ENCODE measurements at places on chromosomes 5 and 9.
A peak's percentile ranks its signal among the peaks of the same experiment; 100 is the strongest.

GRCh38 chr5:120655828-120656435, 191.8 kb downstream of the PRR16 start:
- peak; percentile 25 for DNase-seq

DNA sequence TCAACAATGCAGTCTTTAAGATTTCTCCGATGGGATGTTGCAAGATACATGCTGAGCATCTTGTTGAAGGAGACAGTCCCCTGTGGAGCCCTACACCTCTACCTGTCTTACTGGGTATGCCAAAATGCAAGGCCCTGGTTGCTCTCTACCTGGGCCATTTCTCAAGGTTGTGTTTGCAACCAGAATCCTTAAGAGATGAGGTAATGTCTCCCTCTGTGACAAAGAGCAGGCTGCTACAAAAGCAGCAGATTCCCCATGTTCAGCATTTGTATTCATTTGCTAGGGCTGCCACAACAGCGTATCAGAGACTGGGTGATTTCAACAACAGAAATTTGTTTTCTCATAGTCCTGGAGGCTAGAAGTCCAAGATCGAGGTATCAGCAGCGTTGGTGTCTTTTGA, 138.4 kb upstream of the RPS23 start:
- DNase-seq = no peak

DNA sequence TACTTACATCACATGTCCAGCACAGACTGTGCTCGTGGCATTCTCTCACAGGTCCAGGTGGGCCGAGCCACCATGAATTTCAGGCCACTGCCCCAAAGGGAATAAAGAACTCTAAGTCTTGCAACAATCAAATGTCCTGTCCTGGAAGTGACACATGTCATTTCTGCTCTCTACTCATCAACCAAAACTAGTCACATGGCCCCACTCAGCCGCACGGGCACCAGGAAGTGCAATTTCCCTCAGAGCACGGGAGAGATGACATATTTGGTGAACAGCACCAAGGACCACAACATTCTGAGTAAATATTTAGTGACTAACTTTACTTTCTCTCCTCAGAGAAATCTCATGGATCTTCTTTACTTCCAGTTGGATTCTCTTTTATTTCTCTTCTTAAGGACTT, 131.1 kb upstream of the TUT7 start:
- no peak for DNase-seq

GRCh38 chr5:39197556-39197955, 21.8 kb downstream of the FYB1 start:
- no peak for DNase-seq

- no peak for DNase-seq
Measured at GRCh38 chr5:139251695-139252288, 41.7 kb upstream of the MATR3 start.

GRCh38 chr9:113616621-113617496, 153.3 kb downstream of the RGS3 start:
- no peak for DNase-seq

DNA sequence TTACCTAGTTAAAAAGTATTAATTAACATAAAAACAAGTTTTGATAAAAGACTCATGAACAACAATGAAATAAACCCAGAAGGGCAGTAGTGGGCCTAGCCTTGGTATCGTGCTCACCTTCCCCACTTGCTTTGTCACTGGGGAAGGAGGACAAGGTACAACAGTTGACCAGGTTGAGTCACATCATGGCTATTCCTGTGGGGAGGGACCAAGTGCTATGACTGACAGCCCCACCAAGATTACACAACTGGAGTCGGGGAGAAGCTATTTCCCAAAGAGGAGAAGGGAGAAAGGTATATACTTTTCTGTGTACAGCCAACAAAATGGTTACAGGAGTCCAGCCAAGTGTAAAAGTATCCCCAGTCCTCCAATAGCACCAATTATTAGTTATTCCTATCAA, 251.3 kb upstream of the RFX3 start:
- no peak for DNase-seq

DNA sequence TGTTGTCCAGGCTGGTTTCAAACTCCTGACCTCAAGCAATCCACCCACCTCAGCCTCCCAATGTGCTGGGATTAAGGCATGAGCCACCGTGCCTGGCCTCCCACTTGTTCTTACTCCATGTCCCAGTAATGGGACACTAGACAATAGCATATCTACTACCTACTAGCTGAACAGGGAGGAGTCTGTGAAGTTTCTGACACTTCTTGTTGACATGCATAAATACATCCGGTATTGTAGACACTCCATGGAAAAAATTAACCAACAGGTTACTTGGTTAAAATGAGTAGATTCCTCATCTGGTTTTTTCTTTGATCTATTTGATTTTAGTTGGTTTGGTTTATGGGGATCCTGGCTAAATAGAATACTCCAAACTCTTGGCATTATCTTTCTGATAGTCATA, 88.3 kb downstream of the SFXN1 start:
- DNase-seq = no peak

- DNase-seq = no peak
Measured at GRCh38 chr9:98226957-98227356, 28.5 kb downstream of the TBC1D2 start.

- DNase-seq = no peak
Measured at GRCh38 chr5:105751908-105752307, 1918.8 kb downstream of the EFNA5 start.

GRCh38 chr5:52749666-52750065, 38.0 kb upstream of the ITGA1 start:
- no peak for DNase-seq
